ENCODE measurements at places on chromosomes 13 and 19. TPM values are rescaled to one million over a fixed set of nuclear protein-coding genes. Genes with fewer than 3 reads are reported as not detected.

Gene CGB1
- not detected for total RNA-seq

Gene IGSF23
- not detected for total RNA-seq

Gene U2AF1L4
- total RNA-seq = 23.9 TPM

Gene BRSK1
- total RNA-seq = 8.7 TPM

Gene PCCA
- total RNA-seq = 136 TPM

Gene RPL28
- 432 TPM for total RNA-seq

DNA sequence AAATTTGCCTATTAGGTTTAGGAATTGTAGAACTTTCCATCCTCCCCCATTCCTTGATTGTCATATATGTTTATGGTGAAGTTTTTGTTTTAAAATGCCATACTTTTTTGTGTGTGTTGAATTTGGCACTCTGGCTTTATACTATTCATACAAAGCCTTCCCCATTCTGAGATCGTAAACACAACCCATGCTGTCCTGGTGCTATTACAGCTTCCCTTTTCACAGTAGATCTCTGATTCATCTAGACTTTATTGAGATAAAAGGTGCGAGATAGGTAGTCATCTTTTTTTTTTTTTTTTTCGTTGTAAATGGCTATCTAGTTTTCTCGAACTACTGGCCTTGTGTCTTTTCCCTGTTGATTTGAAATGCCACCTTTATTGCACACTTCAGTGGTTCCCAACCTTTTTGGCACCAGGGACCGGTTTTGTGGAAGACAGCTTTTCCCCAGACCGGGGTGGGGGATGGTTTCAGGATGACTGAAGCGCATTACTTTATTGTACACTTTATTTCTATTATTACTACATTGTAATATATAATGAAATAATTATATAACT, 94.6 kb downstream of the LRCH1 start:
- DNase-seq = no peak
- no peaks in the 10 kb centered on the region for H3K27me3 ChIP-seq
- H3K36me3 ChIP-seq = no peaks in the 10 kb centered on the region
- no peak overlapping the region for H3K27ac ChIP-seq

GRCh38 chr13:57918086-57918485, 286.5 kb downstream of the PCDH17 start:
- no peaks in the 10 kb centered on the region for H3K27me3 ChIP-seq
- H3K27ac ChIP-seq = no peak overlapping the region
- H3K36me3 ChIP-seq = no peaks in the 10 kb centered on the region
- DNase-seq = no peak
- no peaks in the 10 kb centered on the region for H3K4me1 ChIP-seq
- H3K4me3 ChIP-seq = no peak overlapping the region

DNA sequence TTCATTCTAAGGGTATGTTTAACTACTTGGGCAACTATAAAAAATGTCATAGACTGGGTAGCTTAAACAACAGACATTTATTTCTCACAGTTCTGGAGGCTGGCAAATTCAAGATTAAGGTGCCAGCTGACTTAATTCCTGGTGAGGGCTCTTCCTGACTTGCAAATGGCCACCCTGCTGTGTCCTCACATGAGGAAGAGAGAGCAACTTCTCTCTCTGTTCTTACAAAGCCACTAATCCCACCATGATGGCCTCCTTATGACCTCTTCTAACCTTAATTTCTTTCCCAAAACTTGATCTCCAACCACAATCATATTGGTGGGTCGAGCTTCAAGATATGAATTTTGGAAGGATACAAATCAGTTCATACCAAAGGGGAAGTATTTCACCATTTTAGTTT, 399.0 kb downstream of the DCT start:
- H3K4me3 ChIP-seq = no peak overlapping the region
- no peak overlapping the region for H3K27ac ChIP-seq
- H3K36me3 ChIP-seq = no peaks in the 10 kb centered on the region
- H3K27me3 ChIP-seq = no peaks in the 10 kb centered on the region
- H3K4me1 ChIP-seq = no peaks in the 10 kb centered on the region

DNA sequence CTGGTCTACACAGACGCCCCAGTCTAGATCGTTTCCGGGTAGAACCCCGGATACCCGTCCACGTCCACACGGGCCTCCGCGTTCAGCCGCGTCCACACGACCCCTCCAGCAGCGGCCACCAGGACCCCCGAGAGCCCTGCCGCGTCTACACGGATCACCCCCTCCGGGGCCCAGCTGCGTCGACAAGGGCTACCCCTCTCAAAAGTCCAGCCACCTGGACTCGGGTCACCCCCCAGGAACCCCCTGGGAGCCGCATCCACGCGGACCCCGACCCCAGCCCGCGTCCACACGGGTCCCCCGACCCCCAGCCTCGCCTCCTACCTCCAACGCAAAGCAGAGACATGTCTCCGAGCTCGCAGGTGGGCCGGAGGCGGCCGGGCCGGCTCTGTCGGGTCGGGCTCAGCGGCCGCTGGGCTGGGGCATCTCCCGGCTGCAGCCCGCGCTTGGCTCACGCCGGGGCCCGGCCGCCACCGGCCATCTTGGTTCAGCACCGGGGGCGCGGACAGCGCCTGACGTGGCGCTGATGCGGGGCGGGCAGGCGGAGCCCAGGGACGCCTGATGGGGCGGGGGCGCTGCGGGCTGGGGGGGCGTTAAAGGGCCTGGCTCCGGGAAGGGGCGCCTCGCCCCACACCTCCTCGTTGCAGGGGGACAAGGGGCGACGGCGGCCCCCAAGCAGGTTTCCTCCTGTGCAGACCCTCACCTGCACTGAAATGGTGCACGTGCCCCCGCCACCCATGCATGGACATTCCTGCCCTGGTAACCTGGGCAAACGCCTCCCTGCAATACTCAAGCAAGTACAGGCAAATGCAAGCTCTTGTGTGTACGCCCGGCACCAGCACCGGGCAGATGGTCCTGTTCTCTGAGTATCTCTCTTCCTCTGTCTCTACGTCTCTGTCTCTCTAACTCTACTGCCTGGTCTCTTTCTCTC, at the start of gene UNC13A:
TSS of gene UNC13A (minus strand) at position 498 of the 928 bp plus-strand sequence. CDS start at position 343, 155 bp downstream.
- H3K27ac ChIP-seq = peak within 1 kb of the TSS; percentile 59
- peaks cover 22% of the 10 kb centered on the region for H3K27me3 ChIP-seq
- H3K4me3 ChIP-seq = no peak within 1 kb of the TSS
- no peaks in the 10 kb centered on the region for H3K4me1 ChIP-seq

DNA sequence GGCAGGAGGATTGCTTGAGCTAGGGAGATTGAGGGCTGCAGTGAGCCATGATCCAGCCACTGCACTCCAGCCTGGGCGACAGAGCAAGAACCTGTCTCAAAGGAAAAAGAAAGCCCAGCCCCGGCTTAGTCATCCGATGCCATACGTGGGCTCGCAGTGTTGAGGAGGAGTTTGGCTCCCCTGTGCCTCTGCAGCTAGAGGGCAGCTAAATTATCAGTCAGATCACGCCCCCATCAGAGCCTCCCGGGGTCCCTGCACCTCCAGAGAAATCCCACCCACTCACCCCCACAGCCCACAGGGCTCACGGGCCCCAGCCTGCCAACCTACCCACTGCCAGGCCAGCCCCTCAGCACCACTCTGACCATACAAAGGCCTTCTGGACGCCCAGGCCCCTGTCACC, 27.6 kb downstream of the MAU2 start:
- no peaks in the 10 kb centered on the region for H3K36me3 ChIP-seq
- no peaks in the 10 kb centered on the region for H3K27me3 ChIP-seq
- DNase-seq = no peak
- no peak overlapping the region for H3K4me3 ChIP-seq
- no peaks in the 10 kb centered on the region for H3K4me1 ChIP-seq
- no peak overlapping the region for H3K27ac ChIP-seq

DNA sequence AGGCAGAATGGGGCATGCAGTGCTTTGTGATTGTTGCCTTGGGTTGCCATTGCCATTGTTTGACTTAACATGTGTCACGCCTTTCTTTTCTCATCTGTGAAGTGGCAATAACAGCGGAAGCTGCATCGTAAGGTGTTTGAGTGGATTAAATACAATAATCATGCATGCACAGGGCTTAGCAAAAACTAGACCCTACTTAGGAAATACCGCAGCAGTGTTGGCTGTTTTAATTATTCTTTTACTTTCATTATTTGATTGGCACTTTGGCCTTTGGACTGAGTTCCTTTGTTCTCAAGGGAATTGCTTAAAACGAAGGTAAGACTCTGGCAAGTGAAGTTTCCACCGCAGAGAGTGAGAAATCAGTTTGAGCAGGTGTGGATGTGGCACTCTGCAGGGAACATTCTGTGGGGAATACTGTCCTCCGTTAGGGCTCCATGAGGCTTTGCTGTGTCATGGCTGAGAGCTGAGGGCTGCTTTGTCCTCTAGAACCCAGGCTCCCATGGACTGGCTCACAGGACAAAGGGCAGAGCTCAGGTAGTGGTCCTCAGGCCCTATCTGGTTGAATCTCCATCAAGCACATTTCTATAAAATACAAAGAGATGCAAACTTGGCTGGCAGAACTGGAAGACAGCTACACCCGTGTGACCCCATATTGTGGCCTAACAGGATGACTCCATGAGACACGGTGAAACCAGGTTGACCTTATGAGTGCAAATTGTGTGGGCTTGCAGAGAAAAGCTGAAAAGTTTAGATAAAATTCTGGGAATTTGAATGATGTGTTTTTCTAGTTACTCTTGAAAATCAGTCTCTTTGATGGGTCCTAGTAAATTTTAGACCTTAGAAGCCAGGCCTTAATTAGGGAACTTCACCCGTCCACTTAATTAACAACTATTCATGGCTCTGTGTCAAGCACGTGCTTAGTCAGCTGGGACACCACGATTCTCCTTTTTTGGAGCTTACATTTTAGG, 407.2 kb downstream of the KCNRG start:
- no peaks in the 10 kb centered on the region for H3K27me3 ChIP-seq
- peak overlapping the region; percentile 27 for H3K27ac ChIP-seq
- H3K4me3 ChIP-seq = no peak overlapping the region
- DNase-seq = no peak

GRCh38 chr19:44718441-44719261, 19.7 kb downstream of the CEACAM16 start:
- no peak overlapping the region for H3K4me3 ChIP-seq
- H3K4me1 ChIP-seq = peaks cover 32% of the 10 kb centered on the region
- peak; percentile 95 for DNase-seq
- no peaks in the 10 kb centered on the region for H3K36me3 ChIP-seq
- peak overlapping the region; percentile 93 for H3K27ac ChIP-seq

DNA sequence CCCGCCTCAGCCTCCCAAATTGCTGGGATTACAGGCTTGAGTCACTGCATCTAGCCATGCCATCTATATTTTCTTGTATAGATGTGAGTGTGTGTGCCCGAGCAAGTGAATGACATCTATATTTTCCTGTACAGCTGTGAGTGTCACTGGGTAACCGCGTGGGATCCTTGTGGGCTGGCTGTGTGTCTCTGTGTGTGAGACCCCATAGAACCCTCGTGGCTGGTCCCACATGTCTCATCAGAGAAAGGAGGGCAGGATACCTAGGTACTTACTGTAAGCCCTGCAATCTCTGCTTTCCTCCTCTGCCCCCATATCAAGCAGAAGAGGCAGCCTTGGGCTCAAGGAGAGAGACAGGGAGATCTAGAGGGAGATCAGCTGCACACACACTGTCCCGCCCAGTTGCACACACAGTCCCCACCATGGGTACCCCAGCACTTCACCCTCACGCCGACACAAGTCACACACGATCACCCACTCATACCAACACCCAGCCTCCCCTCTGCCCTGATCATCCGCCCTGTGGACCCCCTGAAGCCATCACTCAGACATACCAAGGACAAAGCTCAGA, 655 bp downstream of the DENND1C start:
- no peak overlapping the region for H3K4me3 ChIP-seq
- H3K4me1 ChIP-seq = peaks cover 8% of the 10 kb centered on the region
- H3K36me3 ChIP-seq = no peaks in the 10 kb centered on the region
- H3K27me3 ChIP-seq = no peaks in the 10 kb centered on the region

DNA sequence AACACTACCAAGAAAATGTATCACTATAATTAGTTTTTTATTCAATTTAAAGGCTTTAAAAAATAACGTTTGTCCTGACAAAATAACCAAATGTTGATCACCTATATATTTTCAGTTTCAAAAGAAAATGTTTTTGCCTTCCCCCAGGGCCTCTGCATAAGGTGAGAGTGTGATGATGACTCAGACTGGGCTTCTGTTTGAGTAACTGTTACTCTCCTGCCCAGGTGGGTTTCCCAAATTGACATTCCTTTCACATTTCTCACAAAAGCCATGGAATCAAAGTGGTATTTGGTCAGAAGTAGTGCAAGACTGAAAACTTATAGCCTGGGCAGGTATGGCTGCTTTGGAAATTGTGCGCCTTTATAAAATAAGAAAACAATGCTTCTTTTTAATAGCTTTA, 180.6 kb downstream of the COG6 start:
- no peak for DNase-seq
- H3K4me3 ChIP-seq = no peak overlapping the region
- H3K27me3 ChIP-seq = no peaks in the 10 kb centered on the region

- no peak overlapping the region for H3K27ac ChIP-seq
- no peaks in the 10 kb centered on the region for H3K27me3 ChIP-seq
- no peaks in the 10 kb centered on the region for H3K4me1 ChIP-seq
- no peaks in the 10 kb centered on the region for H3K36me3 ChIP-seq
- no peak overlapping the region for H3K4me3 ChIP-seq
Observed at GRCh38 chr13:52815330-52815729, 33.1 kb downstream of the PCDH8 start.

DNA sequence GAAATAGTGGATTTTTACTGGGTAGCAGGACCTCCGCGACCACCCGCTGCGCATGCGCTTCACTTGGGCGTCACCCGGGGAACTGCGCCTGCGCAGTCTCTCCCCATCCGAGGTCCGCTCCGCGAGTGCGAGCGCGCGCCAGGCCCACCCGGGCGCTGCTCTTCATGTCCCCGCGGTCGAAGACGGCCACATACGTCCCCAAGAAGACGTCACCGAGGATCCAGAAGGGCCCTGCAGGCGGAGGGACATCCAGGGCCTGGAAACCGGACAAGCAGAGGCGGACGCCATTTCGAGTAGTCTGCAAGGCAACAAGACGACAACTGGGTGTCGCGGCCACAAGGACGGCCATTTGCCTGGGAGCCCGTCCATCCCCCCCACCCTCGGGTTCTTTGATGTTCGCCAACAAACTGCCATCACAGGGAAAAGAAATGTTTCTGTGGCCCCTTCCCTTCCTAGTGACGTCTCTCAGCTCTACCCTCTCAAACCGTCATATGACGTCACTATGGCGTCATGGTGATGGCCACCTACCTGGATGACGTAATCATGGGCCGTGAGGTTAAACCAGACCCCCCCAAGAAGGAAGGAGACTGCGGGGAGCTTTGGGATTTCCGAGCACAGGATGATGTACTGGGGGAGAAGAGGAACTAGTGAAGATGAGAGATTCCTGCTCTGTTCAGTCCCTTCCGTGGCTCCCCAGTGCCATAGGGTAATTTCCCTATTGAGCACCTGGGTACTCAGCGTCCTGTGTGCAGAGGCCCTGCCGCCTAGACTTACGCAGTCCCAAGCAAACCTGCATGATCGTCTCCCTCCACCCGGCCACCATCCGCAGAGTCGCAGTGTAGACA, 6.7 kb downstream of the NAPSA start:
- no peaks in the 10 kb centered on the region for H3K36me3 ChIP-seq
- H3K27ac ChIP-seq = no peak overlapping the region
- no peak overlapping the region for H3K4me3 ChIP-seq
- H3K27me3 ChIP-seq = no peaks in the 10 kb centered on the region
- peak; percentile 55 for DNase-seq

DNA sequence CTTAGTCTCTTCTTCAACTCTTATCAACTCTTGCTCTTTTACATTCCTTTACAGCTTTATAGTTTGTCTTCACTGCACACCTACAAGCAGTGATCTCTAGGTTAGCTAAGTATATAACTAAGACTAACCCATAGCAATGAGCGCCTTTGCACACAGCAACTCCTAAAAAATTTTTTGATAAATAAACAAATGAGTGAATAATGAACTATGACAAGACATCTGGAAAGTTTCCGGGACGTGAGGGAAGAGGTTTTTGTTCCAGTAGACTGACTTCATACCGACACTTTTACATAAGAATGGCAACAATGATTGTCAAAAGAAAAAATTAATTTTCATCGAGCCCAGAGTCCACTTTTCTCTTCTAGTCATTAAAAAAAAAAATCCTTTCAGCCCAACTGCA, 98.3 kb downstream of the ELF1 start:
- H3K27ac ChIP-seq = peak overlapping the region; percentile 59
- no peaks in the 10 kb centered on the region for H3K27me3 ChIP-seq
- no peak for DNase-seq
- no peaks in the 10 kb centered on the region for H3K4me1 ChIP-seq
- peak overlapping the region; percentile 2 for H3K4me3 ChIP-seq
